ENCODE measurements at places on chromosomes 6 and 20.

- no peak for DNase-seq
Measured at GRCh38 chr20:13141546-13141945, 79.5 kb upstream of the ISM1 start.

- DNase-seq = no peak
Measured at GRCh38 chr6:163001330-163001729, 273.6 kb downstream of the PACRG start.

DNA sequence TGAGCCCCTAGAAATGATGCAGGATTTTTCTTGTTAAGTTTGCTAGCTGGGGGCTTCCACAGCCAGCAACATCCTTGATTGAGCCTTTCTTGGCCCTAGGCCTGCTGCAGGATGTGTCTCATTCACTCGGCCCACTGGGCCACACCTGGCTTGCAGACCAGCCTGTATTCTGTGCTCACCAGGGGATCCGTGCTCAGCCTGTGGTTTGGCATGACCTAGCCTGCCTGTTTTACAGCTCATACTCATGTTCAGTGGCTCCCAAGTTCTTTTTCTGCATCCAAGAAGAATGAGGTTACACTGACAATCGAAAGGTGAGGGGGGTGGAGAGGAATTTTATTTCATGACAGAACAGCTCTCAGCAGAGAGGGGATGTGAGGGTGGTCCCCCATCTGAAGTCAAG is 263.4 kb downstream of the RIMS1 start:
- DNase-seq = no peak

GRCh38 chr6:130161683-130162404 is 60.9 kb downstream of the SAMD3 start:
- DNase-seq = no peak

GRCh38 chr6:4593951-4594350 is 182.3 kb upstream of the CDYL start:
- DNase-seq = no peak

- DNase-seq = no peak
Measured at GRCh38 chr20:37327748-37328147, 18.2 kb upstream of the SRC start.

GRCh38 chr20:4592316-4593148 is 129.2 kb upstream of the PRND start:
- DNase-seq = peak; percentile 58

DNA sequence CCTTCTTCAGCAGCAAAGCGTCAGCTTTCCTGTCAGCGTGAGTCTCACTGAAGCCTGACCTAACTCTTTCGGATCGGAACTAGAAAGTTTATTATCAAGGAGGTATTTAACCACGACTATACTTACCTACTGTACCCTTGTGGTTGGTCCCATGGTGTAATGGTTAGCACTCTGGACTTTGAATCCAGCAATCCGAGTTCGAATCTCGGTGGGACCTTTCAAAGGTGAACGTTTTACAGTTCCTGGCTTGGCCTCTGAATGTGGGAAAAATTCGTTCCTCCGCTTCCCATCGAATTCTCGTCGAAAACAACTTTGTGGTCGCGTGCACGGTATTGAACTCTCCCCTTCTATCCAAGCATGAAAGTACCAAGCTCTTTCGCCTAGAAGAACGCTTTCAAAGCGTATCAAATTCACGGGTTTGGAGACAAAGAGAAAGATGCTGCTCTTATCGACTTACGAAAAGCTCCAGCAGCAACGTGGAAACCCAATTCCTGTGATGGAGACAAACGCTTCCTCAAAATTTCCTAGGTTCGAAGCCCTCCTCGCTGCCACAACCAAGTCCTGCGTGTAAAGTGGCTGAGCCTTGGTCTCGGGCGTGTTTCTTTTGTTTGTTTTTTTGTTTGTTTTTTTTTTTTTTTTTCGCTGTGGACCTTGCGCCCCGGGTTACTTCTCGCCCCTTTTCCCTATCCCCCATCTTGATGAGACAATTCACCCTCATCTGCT is 63.7 kb downstream of the GPX5 start:
- peak; percentile 59 for DNase-seq

DNA sequence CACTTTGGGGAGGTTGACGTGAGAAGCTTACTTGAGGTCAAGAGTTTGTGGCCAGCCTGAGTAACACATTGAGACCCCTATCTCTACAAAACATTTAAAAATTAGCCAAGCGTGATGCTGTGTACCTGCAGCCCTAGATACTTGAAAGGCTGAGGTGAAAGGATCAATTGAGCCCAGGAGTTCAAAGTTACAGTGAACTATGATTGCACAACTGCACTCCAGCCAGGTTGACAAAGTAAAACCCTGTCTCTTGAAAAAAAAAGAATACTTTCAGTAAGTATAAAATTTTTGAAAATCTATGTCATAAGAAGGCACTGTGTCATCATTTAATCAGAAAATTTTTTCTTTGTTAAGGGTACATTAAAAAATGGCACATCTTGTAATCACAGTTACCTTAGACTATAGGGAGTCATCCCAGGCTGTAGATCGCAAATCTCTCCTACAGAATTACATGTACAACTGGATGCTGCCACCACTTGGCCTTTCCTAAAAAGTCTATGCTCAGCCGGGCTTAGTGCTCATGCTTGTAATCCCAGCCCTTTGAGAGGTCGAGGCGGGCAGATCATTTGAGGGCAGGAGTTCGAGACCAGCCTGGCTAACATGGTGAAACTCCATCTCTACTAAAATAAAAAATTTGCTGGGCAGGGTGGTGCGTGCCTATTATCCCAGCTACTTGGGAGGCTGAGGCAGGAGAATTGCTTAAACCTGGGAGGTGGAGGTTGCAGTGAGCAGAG is 17.0 kb upstream of the MRS2 start:
- no peak for DNase-seq

DNA sequence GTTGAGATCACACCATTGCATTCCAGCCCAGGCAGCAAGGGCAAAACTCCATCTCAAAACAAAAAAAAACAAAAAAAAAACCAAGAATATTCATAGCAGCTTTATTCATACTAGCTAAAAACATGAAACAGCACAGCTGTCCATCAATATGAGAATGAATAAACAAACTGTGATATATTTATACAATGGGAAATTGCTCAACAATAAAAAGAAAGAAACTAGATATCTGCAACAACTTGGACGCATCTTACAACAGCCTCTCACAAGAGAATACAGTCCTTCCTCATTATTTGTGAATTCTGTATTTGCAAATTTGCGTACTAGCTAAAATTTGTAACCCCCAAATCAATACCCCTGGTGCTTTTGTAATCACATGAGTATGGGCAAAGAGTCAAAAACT is 28.2 kb upstream of the SPAG4 start:
- no peak for DNase-seq

GRCh38 chr20:53809728-53810365 is 216.2 kb upstream of the ZNF217 start:
- DNase-seq = no peak

DNA sequence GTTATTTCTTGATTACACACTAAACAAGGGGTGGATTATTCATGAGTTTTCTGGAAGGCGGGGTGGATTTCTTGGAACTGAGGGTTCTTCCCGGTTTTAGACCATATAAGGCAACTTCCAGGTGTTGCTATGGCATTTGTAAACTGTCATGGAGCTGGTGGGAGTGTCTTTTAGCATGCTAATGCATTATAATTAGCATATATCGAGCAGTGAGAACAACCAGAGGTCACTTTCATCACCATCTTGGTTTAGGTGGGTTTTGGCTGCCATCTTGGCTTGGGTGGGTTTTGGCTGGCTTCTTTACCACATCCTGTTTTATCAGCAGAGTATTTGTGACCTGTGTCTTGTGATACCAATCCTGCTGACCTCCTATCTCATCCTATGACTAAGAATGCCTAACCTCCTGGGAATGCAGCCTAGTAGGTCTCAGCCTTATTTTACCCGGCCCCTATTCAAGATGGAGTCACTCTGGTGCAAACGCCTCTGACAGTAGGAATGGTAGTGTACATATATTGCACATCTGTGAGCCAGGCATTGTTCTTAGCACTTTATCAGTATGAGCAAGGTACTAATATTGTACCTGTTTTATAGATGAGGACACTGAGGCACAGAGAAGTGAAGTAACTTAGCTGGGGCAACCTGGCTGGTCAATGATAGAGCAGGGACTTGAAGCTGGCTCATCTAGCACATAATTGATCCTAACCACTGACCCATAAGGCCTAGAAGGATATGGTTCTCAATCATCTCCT is 203.7 kb downstream of the NFATC2 start:
- no peak for DNase-seq

DNA sequence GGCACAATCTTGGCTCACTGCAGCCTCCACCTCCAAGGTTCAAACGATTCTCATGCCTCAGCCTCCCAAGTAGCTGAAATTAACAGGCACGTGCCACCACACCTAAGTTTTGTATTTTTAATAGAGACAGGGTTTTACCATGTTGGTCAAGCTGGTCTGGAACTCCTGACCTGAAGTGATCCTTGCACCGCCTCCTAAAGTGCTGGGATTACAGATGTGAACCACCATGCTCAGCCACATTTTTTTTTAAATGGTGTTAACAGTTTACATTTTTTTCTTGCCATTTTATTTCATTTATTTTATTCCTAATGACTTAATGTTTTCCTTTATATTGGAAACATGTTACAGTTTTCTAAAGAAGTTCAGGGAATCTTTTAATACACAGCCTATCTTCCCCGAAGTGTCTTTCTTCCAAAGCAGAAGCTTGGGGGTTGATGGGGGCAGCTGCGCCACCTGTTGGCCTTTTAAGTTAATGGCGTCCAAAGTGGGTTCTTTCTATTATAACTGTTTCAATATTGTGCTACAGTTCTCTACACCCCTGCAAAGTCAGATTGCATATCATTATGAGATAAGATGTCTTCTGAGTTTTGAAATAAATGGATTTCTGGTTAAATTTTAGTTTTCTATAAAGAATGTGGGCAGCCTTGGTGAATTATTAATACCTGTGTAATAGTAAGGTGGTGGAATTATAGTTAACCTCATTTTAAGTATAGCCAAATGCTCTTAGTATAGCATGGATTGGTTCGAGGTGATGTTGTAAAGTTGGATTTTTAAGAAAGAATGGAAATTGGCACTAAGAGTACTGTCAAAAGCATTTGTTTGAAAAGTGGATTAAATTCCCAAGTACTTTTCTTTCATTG is 42.0 kb upstream of the PLCG1 start:
- peak; percentile 62 for DNase-seq

- DNase-seq = no peak
Measured at GRCh38 chr6:22098601-22099031, 198.2 kb downstream of the PRL start.

DNA sequence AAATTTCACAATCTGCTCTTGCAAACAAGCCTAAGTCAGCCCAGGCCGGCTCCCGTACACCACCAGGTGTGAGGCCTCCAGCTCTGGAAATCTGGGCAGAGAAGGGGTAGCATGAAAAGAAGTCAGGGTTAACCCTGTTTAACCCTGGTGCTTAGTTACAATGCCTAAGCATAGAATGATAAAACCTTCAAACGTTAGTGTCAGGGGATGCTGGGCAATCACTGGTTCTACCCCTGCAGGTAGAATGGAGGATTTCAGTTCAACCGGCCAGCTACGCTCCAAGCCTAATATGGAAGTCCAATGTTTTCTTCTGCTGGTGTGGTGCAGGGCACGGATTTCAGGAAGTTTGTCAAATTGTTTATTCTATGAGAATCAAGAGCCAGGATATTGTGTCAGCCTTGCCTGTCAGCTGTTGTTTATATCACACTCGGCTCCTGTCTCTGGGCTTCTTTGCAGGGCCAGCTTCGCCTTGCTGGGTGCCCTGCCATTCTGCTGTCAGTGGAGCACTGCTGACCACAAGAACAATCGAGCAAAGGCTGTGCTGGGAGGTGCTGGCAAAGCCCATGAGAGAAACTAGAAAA is 20.2 kb upstream of the CD93 start:
- no peak for DNase-seq

- DNase-seq = no peak
Measured at GRCh38 chr20:50240092-50240491, 49.5 kb downstream of the CEBPB start.

DNA sequence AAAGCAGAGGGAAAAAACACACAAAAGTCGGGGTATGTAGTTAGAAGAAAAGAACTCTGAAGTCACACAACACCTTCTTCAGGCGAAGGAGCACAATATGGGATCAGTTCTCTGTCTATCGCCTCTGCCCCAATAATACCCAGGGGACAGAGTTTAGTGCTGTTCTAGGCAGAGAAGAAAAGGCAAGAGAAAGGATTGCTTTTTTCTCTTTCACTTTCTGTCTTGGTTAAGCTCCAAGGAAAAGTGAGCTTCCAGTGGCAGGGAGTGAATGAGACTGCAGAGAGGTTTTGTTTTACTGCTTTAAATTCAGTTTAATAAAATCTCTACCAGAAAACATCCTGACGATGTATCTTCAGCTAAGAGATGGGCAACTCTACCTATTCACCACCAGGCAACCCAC is 86.6 kb upstream of the STXBP5 start:
- DNase-seq = no peak

- no peak for DNase-seq
Measured at GRCh38 chr6:136895901-136896300, 26.2 kb upstream of the SLC35D3 start.

DNA sequence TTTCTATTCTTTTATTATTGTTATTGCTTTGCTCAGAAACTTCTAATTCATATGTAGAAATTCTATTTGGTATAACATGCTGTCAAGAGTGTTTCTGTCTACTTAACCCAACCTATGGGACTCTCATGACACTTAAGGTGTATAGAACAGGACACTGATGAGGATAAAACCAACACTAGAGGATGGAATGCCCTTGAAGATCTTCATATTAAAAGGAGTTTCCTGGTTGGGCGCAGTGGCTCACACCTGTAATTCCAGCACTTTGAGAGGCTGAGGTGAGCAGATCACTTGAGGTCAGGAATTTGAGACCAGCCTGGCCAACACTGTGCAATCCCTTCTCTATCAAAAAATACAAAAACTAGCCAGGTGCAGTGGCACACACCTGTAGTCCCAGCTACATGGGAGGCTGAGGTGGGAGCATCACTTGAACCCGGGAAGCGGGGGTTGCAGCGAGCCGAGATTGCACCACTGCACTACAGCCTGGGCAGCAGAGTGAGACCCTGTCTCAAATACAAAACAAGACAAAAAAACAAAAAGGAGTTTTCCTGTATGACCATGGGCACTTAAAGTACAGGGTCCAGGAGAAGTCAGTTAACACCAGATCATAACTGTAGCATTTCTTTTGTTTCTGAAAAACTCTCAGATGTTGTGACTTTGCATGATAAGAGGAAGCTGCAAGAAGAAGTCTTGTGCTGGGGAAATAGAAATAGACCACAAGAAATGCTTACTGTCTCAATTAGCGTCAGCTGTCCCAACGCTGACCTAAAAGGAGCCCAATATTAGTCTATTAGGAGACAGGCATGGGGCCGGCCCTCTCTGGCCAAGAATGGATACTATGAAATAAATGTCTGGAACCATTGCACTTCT is 38.9 kb upstream of the CD2AP start:
- DNase-seq = peak; percentile 56

GRCh38 chr6:145453376-145453775 is 281.9 kb downstream of the EPM2A start:
- DNase-seq = no peak

DNA sequence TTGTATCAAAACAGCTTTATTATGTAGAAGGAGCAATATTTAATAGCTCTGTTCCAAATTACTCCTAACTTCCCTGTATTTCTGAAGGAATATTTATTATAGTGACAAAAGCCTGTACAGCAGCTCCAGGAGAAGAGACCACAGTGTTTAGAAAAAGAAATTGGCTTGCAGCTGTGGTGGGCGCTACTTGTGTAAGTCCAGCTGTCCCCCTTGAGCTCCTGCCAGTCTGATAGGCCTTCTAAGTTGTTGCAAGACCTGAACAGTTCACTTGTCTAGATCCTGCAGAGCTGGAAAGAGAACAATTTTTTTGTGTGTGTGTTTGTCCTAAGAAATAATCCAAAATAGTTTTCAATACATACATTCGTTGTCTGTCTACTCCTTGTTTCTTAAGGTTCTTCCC is 86.6 kb downstream of the JARID2 start:
- no peak for DNase-seq
